ENCODE measurements at places on chromosomes 13 and 19.

- no peak for DNase-seq
Observed at GRCh38 chr19:31313291-31314030, 35.8 kb downstream of the TSHZ3 start.

DNA sequence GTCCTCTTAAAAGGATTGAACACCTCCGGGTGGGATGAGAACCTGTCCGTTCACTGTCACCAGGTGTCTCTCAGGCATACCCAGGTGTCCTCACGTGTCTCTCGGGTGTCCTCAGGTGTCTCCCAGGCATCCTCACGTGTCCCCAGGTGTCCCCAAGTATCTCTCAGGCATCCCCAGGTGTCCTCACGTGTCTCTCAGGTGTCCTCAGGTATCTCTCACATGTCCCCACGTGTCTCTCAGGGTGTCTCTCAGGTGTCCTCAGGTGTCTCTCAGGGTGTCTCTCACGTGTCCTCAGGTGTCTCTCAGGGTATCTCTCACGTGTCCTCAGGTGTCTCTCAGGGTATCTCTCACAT lies 33.8 kb downstream of the ATP4B start:
- no peak for DNase-seq

- DNase-seq, result no peak
Observed at GRCh38 chr19:3276341-3276799, 51.9 kb downstream of the CELF5 start.

- DNase-seq, result no peak
Observed at GRCh38 chr19:10692673-10693264, 8.5 kb upstream of the QTRT1 start.

DNA sequence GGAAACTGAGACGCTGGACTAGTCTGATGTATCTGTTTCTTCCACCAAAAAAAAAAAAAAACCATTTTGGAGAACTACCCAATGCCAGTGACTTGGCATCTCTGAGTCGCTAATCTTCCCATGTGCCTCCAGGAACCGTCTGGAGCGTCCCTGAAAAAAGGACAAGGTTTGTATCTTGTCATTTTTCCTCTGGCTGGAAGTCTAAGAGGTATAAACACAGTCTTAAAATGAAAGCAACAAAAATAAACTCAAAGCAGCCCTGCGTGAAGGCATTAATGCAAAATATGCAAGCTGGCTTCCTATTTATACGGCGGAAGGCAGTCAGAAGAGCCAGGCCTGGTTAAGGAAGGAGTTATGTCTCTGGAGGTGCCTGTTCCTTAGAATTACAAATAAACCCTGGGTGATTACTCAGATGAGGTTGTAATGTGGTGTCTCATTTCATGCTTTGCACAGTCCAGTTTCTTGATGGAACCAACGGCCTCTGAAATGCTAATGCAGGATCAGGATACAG lies 20.3 kb downstream of the ACTN4 start:
- DNase-seq, result no peak
